H54 (cell line): ENCODE measurements at places on chromosomes 4 and X.
A peak's percentile ranks its signal among the peaks of the same experiment; 100 is the strongest.

DNA sequence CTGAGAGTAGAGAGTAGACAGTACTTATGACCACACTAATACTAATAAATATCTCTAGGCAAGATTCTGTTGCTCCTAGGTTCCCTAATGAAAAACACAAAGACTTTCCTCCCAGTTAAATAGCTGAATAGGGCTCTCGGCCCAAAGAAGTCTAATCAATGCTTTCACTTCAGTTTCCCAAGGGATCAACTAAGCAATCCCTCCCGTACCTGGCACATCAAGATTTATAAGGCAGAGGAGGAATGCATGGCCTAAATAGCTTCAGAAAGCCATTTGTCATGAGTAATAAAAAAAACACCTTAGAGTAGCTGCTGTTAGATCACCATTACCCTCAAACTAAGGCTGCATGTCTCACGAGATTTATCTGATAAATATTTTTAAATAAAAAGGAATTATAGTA is 56.8 kb upstream of the EXOC1L start:
- no peak for DNase-seq

- DNase-seq: no peak
Measured at GRCh38 chr4:151025759-151026158, 10.7 kb upstream of the LRBA start.

DNA sequence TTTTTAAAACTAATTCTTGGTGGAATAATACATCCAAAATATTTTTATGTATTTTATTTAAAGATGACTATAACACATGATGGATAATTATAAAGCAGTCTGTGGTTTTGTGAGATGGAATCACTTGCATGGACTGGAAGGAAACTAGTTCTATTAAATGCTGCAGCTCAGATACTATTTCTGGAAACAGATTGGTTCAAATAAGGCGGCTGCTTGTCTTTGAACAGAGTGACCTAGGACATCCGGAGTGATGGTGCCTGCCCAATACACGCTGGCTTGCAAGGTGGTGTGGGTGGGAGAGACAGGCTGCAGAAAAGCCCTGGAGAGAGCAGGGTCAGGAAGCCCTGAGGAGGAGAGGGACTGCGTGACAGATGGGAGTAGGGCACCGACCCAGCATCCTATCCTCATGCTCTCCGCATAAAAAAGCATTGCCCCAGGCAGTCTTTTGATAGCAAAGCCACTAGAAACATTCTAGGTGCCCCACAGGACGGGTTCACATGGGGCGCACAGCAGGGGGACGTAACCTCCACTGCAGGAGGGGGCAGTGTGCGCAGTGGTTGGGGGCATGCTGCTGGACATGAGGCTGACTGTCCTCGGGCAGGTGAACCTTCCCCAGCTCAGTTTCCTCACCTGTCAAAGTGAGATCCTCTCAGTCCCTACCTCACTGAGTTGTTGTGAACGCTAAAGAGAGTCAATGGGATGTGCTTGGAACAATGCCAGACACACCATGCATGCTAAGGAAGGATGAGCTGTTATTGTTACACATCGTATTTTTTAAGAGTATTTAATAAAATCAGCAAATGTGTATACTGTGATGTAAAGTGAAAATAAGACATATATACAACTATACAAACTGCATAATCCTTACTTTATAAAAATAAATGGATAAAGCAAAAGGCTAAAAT is 71.3 kb downstream of the EVC2 start:
- DNase-seq: no peak

DNA sequence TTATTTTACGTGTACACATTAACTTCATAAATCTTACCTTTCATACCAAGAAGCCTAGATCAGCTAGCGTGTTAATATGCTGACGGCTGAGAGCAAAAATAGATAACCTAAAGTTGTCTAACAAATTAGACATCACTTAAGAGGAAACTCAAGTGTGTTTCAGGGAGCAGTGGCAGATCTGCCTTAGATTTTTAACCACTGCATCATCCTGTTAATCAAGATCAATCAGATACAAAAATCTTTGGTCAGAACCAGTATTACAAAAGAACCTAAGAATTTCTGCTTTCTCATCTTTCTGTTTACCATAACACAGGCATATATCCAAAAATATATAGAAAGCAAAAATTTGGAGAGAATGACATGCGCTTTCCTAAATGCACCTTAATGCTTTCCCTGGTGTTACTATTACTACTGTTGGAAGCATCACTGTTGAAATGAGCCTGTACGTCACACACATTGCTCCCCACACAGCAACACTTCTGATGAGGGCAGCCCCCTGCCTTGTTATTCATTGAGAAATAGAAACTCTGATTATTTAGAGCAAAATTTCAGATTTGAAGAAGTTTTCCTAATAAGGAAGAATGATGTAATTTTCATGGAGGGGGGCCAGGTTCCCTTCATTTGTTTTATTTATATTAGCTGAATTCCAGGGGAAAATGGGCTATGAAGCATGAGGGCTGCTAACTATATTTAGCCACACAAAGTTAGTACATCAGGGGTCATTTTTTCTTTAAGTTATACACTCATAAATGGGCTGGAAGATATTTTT is 152.3 kb downstream of the CBR4 start:
- DNase-seq: no peak

DNA sequence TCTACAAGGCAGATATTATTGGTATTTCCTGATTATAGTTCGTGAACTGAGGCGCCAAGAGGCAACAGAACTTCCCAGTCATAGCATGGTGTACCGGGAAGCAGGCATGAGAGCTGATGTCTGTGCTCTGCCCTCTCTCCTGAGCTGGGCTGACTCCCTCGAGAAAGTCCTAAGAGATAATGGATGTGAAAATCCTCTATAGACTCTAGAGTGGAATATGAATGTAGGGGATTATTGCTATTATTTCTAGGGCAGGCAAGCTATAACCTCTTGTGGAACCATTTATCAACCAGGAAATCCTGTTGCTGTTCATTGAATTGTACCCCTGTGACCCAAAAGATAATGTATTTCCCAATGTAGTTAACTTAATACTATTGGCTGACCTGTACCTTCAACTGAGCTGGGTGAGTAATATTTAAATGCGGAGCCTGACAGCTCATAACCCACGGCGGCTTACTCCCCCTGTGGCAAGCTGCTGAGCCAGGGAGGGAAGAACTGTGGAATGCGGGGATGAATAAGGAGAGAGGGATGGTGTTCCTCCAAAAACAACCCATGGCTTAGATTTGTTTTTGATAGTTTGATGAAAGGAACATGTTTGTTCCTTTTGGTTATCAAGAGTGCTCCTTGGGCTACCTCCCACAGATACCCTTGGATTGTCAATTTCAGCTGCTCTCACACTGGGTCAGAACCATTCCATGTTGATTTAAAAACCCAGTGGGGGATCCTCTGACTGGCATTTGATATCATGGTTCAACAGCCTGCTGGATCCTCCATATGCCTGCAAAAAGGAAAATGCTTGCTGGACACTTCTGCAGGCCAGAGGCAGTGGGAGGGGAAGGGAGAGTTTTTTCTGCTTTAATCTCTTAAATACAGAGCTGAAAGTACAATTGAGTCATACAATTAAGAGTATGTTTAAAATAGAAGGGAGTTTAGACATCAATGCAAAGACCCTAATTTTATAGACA is 339.0 kb upstream of the BOD1L1 start:
- DNase-seq: peak; percentile 28

GRCh38 chrX:65750674-65751469 is 83.4 kb downstream of the MSN start:
- no peak for DNase-seq

DNA sequence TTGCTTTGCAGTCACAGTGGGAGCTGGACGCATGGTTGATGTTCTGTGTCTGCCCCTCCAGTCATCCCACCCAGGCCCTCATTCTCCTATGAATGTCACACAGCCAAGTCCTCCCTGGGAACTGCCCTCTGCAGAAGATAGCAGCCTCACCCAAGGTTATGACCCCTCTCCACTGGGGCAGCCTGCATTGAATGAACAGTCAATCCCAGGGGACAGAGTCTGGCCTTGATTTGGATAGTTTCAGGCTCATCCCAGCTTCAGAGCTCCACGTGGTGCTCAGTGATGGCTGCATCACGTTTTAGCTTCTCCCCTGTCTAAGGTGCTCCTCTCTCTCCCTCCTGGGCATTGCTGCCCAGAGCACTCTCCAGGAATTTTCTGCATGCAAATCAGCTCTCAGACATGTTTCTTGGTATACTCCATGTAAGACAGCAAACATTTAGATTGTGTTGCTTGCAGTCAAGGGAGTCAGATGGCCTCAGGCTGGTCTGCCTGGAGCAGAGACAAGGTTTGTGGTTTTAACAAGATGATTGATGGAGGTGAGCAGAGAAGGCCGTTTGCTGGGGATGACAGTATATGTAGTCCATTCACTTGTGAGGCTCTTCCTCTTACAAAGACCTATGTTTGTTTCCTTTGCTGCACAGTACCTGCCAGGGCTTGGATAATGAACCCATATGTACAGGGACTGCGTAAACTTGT is 56.1 kb upstream of the MSX1 start:
- DNase-seq: no peak

DNA sequence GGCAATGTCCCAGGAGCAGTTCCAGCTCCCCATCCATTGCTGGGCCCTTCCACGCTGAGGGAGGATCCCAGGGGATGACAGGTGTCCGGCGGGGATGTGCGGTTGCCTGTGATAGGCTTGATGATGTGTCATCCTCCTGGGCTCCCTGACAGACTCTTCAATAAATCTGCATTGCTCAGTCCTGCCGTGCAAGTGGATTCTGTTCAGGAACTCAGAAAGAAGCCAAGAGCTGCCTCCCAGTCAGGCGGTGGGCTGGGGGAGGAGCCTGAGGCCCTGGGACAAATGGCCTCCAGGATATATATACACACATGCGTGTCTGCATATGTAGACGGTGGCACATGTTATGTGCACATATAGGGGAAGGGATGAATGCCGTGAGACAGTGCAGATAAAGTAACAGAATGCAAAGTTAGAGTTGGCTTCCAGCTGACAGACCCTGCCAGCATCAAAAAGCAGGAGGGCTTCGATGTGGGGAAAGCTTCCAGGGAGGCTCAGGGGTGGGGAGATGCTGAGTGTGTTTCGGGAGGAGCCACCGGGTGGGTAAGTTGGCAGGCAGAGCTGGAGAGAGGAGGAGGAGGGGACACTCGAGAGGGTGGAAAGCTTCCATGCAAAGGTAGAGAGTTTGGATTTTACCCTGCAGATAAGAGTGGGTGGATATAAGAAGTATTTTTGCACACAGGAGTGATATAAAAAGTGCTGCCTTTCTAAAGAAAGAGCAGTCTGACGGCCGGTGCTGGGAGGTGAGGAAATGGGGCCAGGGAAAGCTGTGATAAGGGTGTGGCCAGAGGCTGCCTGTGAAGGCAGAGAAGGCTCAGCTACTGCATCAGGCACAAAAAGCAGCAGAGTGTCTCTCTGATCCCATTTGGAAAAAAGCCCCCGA is 28.5 kb upstream of the CRMP1 start:
- no peak for DNase-seq

- DNase-seq: no peak
Measured at GRCh38 chr4:119016636-119017035, 119.0 kb upstream of the MYOZ2 start.
